G401 (cell line): ENCODE measurements at places on chromosomes 5 and 9. TPM values are rescaled to one million over a fixed set of nuclear protein-coding genes. Genes with fewer than 3 reads are reported as not detected.

ADGRV1 gene
- not detected in 2 replicates for total RNA-seq

SLC23A1 gene
- total RNA-seq = not detected in 2 replicates

- DNase-seq = no peak
Measured at GRCh38 chr5:127744241-127744640, 41.0 kb downstream of the CCDC192 start.

DNA sequence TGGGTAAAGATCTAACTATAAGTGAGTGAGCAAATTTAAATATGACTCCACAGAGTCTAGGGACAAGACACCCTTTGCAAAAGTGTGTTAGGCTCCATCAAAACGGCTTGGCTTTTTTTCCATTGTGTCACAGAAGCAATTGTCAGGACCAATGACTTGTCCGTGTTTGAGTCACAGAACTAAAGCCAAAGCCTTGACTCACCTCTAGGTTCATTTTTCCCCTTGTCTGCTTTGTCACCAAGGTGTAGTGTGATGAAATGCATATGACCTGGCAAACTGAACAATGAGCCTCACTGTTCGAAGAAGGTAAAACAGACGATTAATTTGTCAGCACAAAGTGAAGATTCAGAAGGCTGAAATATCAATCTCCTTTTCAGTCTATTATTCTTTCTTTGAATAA, 331.0 kb downstream of the GLIS3 start:
- DNase-seq = no peak

DNA sequence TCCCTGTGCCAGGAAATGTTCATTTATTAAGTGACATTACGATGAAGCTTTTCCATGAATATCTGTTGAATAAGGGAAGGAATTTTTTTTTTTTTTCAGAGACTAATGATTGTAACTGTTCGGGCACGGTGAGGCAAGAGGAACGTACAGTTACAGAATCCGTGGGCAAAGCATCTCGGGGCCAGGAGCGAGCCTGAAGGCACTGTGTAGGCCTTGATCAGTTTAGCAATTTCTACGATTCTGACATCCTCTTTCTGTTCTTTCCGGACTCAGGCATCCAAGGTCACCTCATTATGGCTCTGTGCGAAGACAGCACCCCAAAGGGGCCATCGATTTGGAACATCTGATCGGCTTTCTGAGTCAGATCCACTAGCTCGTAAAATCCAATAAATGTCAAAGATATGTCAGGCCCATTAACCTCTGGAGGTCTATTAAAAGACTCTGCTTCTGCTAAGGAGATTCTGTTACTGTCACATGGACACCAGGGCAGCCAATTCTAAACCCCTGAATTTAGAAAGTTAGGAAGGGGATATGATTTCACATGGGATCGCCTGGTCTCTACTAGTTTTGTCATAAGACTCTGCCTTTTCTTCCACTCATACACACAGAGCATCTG, 41.4 kb upstream of the BOD1 start:
- no peak for DNase-seq

- DNase-seq = no peak
Measured at GRCh38 chr9:18800579-18800978, 232.4 kb downstream of the SAXO1 start.

GRCh38 chr5:158236511-158237335, 377.8 kb upstream of the CLINT1 start:
- DNase-seq = no peak

DNA sequence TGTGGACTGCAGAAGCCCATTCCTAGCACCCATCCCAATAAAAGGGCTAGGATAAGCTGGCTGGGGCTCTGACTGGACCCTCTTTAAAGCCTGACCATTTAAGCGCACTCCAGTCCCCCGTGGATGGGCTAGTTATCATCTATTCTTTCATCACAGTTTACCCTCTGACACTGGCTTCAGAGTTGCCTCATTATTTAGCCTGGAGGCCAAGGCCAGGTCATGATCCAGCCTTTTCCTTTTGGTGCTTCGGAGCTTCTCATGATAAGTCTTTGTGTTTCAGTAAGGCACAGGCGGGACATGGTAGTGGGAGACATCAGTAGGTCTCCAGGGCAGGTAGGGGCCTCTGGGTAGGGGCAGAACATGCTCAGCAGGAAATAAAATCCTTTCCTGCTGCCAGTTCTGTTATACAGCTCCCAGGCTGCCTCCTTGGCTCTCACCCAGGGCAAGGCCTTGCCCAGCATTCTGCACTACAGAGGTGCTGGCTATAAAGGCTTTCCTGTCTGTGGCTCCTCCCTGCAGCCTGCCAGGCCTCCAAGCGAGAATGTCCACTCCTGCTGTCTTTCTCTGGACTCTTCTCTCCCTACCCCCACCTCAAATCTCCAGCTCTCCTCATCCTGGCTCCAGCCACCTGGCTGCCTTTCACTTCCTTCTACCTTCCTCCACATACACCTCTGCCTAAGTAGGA, 128.8 kb downstream of the FSTL4 start:
- DNase-seq = no peak

GRCh38 chr5:82158755-82159413, 119.3 kb downstream of the RPS23 start:
- DNase-seq = no peak
